ENCODE measurements at places on chromosomes 6 and 20. TPM values are rescaled to one million over a fixed set of nuclear protein-coding genes. Genes with fewer than 3 reads are reported as not detected.

Gene BRPF3
- 11.6 TPM for total RNA-seq

Gene NINL
- 24.8 TPM for total RNA-seq

Gene R3HDML
- not detected for total RNA-seq

- peak; percentile 19 for DNase-seq
Measured at GRCh38 chr6:3291987-3292386, 33.2 kb downstream of the PSMG4 start.

DNA sequence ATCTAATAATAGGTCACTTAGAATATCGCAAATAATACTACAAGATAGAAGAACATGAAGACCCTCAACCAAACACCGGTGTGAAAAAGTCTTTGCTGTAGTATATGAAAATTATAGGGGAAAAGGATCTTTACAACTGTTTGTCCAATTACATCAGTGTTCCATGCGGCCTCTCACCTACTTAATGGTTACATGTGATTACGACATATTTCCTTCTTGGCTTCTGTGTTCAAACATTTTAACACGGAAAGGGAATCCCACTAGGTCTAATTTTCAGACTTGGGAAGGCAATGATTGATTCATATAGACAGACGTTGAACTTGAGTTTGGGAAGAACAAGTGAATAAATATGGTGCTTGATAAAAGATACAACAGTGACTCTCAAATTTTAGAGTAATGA lies 273.4 kb downstream of the KIF16B start:
- DNase-seq: no peak

DNA sequence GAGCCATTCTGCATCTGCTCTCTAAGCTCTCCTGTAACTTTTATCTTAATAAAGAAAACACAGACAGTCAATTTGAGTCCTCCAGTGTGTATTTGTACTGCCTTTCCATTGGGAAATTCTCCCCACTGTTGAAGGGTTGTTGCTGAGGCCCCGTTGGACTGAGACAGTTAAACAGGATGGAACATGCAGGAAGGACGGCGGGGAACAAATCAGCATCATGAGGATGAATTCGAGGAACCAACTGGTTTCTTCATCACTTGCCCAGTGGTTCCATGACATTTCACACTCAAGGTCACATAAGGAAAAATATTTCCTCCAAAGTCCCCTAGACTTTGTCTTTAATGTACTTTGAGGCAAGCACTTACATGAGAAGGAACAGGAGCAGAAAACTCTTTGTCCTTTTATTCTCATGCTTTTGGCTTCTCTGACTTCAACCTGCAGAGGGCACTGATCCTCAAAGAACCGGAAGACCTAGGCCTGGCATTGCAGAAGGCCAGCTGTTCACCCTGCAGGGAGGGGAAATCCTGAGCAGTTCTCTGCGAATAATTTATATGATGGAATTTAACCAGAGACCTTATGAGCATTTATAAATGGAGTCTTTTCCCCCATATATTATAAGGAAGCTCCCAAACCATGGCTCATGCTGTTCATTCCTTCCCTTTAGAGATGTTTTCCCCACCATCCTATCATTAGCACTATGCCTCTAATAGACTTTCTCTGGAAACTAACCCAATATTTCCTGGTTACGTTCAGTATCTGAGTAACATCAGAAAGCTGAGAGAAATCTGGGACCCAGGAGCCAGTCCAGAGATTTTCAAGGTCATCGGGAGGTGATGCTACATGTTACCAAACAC lies 55.2 kb upstream of the ADGRF1 start:
- DNase-seq: peak; percentile 87

GRCh38 chr20:37651932-37652331 lies 41.9 kb upstream of the CTNNBL1 start:
- peak; percentile 55 for DNase-seq

DNA sequence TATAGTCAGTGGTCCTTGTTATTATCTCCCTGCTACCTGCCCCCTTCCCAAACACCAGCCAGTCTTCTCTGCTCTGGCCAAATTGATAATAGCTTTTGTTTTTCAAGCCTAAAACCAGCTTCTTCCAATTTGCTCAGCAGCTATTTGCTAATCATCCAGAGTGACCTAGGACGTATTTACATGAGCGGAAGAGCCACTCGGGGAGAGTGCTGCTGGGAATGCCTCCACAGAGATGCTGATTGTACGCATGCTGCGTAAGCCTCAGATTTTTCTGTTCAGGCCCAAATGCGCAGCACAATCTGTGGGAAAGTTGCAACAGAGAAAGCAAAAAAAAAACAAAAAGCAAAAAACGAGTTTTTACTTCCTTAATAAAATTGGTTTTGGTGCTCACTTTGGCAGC lies 24.4 kb upstream of the ID1 start:
- DNase-seq: no peak
